Right atrium auricular region (tissue), 2 donors: ENCODE measurements at places on chromosomes 6 and 20. TPM values are rescaled to one million over a fixed set of nuclear protein-coding genes. Genes with fewer than 3 reads are reported as not detected.

LY86 gene
- total RNA-seq = 0.82 TPM

DNA sequence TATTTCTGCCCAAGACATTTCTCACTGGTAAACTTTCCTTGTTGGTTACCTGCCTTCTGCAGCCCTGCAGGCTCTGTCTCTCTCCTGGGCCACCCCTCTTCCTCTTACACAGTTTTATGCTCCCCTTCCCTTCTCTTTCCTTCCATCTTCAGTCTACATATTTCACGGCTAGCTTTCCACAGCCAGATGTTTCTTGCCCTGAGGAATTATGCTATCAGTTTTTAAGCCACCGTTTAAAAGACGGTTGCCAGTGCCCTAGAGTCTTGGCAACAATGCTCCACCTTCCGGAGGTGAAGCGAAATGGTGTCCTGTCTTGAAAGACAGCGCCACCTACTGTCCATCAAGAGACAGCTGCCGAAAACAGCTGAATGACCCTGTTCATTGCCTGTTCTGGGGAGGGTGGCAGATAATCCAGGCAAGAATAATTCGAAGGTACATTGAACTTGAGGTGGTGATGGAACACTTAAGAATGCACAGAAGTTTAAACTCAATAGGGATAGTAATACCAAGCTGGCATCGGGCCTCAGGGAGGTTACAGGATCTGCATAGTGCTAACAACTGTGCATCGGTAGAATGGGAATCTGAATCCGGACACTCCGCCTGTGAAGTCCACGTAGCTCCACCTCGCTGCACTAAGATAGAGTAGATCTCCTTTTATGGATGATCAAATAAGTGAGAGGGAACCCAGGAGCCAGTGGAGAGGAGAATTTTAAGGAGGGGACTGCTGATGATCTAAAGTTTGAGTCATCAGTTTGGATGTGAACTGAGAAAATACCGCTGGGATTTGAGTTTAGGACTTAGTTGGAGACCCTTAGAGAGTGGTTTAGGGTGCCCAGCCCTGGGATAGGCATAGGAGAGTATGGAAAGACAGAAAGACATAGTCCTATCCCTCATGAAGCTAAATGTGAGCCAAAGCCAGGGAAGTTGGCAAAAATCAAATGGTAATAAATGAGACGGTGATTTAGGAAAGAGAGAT, 4.8 kb upstream of the TRIM40 start:
- peaks cover 27% of the 10 kb centered on the region for H3K27me3 ChIP-seq
- no peak overlapping the region for H3K4me3 ChIP-seq
- no peaks in the 10 kb centered on the region for H3K36me3 ChIP-seq
- no peak overlapping the region for H3K27ac ChIP-seq
- H3K4me1 ChIP-seq = peaks cover 6% of the 10 kb centered on the region

DNA sequence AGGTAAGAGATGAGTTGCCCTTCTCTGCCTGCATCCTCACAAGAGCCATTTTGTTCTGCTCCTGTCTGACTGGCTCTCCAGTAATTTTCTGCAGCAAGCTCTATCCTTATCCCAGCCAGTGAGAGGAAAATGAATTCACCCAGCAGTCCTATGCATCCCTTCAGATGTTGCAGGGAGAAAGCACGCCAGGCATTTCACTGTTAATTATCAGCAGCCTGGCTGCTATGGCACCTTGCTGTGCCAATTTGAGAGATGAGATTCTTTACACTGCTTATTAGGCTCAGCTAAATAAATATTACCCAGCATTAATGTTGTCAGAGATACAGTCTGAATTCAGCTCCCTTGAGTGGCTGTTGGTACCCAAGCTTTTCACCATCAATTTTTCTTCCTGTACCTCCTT, 61.1 kb upstream of the SNAP25 start:
- H3K27me3 ChIP-seq = no peaks in the 10 kb centered on the region
- no peak overlapping the region for H3K4me3 ChIP-seq
- H3K27ac ChIP-seq = no peak overlapping the region
- H3K4me1 ChIP-seq = no peaks in the 10 kb centered on the region

GRCh38 chr6:27902335-27903314, 9.6 kb downstream of the OR2B2 start:
- H3K27ac ChIP-seq = peak overlapping the region; percentile 88
- no peaks in the 10 kb centered on the region for H3K36me3 ChIP-seq
- peaks cover 5% of the 10 kb centered on the region for H3K4me1 ChIP-seq
- no peaks in the 10 kb centered on the region for H3K27me3 ChIP-seq
- peak overlapping the region; percentile 54 for H3K4me3 ChIP-seq
- peak; percentile 93 for DNase-seq

SLC17A4 gene
- total RNA-seq = not detected

GRCh38 chr6:148238713-148239112, 103.9 kb upstream of the SASH1 start:
- no peaks in the 10 kb centered on the region for H3K27me3 ChIP-seq
- H3K27ac ChIP-seq = no peak overlapping the region
- H3K36me3 ChIP-seq = no peaks in the 10 kb centered on the region
- DNase-seq = no peak
- no peak overlapping the region for H3K4me3 ChIP-seq

GRCh38 chr20:57683287-57683686, 26.5 kb downstream of the PMEPA1 start:
- H3K27me3 ChIP-seq = no peaks in the 10 kb centered on the region
- DNase-seq = no peak
- peak overlapping the region; percentile 26 for H3K27ac ChIP-seq

- no peaks in the 10 kb centered on the region for H3K27me3 ChIP-seq
- DNase-seq = no peak
- no peak overlapping the region for H3K4me3 ChIP-seq
- H3K36me3 ChIP-seq = no peaks in the 10 kb centered on the region
- H3K4me1 ChIP-seq = no peaks in the 10 kb centered on the region
Observed at GRCh38 chr6:124796464-124796970, 165.7 kb upstream of the RNF217 start.

GRCh38 chr6:11146117-11146826, 34.7 kb upstream of the ERVFRD-1 start:
- no peak overlapping the region for H3K4me3 ChIP-seq
- no peaks in the 10 kb centered on the region for H3K36me3 ChIP-seq
- H3K27me3 ChIP-seq = no peaks in the 10 kb centered on the region
- no peak overlapping the region for H3K27ac ChIP-seq
